ENCODE measurements at places on chromosomes 2 and 18.

- no peak for DNase-seq
These were observed 69.6 kb downstream of the MDH1 start for GRCh38 chr2:63658176-63658968.

- no peak for DNase-seq
These were observed 10.0 kb upstream of the ADAM17 start for GRCh38 chr2:9565436-9566153.

- no peak for DNase-seq
These were observed 4.4 kb upstream of the SMAD7 start for GRCh38 chr18:48954886-48955819.

GRCh38 chr2:192124571-192124970, 70.2 kb downstream of the TMEFF2 start:
- DNase-seq = no peak

DNA sequence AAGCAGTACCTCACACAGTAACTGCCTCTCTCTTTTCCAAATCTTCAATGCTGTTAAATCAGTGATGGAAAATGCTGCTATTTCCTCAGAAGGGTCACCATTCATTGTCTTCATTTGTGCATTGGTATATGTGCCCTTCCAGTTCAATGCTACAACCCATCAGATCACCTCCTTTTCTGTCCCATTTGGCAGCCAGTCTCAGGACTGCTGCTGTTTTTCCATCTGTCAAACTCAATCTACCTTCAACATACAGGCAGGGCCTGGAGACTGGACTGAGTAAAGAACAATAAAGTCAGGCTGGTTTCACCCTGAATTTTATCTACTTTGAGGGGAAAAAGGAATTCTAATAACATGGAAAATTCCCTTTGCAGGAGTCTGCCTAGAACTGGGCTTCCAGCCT, 17.9 kb downstream of the ZNF385B start:
- DNase-seq = no peak

DNA sequence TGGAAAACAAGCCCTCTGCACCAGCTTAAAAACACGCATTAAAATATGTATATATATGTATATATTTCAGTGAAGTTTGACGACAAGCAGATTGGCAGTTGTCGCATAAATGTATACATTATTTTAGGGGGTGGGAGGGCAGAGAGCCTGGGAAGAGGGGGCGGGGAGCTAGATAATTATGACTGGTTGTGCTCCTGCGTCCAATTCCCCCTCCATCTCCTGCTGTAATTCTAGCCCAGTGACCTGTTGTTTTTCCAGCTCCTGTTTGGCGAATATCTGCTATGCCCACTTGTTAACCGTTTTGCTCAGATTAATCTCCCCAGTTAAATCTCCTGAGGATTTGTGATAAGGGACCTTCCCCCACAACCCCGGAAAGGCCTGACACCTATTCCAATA, 656 bp downstream of the UNC80 start:
- no peak for DNase-seq

Measured in activated T-helper 1 cell treated with anti-CD3 and anti-CD28 coated beads, Interleukin-12 subunit alpha, Interleukin-12 subunit beta, Interleukin-2, Interleukin-4 antibody, amounts not matched to agents 30 ng/mL and 10 ng/mL and 1 ng/mL, durations not matched to agents 14 hours and 24 hours and 36 hours (primary cell).